Stimulated activated CD4-positive, alpha-beta T cell treated with anti-CD3 and anti-CD28 coated beads, Interleukin-2, amount 100 ng/mL, for 48 hours (primary cell): ENCODE measurements at places on chromosomes 11 and 22.

GRCh38 chr11:7893796-7894195 is 37.3 kb downstream of the OR10A6 start:
- no peak for DNase-seq

GRCh38 chr11:88174709-88175568 is at the start of gene RAB38:
Gene RAB38 (minus strand): TSS chr11:88175443. CDS start chr11:88175384, 59 bp downstream.
- DNase-seq, result peak; percentile 40

DNA sequence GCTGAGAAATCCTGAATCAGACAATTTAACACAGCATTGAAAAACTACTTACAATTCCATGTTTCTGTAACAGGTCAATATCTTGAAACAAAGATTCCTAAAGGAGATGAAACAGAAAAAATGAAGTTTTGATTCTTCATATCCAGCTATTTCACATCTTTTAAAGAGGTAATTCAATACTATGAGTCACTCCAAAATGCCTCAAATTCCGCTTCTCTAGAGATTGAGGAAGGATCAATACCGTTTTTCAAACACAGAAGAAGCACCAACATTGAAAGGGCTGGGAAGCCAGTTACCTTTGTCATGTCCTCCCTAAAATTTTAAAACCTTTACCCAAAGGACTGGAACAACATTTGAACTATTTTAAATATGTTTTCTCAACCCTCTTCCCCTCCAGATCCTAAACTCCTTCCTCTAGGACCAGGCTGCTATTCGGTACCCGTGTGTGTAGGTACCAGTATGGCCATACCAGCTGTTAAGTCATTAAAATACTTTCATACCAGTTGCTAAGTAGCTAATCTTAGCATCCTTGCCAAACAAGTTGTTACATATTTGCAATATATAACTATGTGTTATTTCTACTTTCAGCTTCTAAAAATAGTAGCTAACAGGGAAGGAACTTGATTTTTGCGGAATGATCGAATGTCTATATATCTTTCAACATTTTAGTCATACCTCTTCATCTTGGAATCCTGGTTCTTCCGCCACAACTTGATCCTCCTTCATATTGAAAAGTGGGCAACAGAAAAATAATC is 2.3 kb downstream of the DMC1 start:
- DNase-seq, result no peak

GRCh38 chr11:66715346-66716085 is 13.5 kb downstream of the SPTBN2 start:
- DNase-seq, result no peak

GRCh38 chr22:47740109-47740805 is 977.8 kb downstream of the TBC1D22A start:
- no peak for DNase-seq

- no peak for DNase-seq
Observed at GRCh38 chr11:100008417-100008816, 678.7 kb upstream of the ARHGAP42 start.
